ENCODE measurements at places on chromosomes 4 and X.

- no peak for DNase-seq
Measured at GRCh38 chr4:104901961-104902605, 244.6 kb upstream of the TET2 start.

DNA sequence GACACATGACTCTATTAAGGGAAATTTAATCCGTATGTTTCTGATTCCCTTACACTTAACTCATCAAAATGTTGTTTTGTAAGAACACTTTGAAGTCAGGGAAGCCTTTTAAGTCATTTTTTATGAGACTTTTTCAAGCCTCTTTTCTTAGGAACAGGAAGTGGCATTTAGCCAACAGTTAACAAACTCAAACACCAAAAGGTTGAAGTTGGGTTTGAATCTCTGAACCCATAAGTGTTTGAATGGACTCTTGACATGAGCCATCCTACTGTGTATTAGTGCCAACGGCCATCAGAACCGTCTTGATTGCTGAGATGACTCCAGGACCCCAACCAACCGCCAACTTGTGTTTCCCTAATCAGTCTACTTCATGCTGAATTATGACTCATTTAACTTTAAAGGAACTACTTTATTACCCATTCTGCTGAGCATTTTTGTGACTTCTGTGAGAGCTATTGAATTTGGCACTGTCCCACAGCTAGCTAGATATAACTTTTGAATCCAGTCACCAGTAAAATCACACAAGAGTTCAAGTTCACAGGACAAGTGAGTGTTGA lies 209.1 kb upstream of the FAT1 start:
- DNase-seq: no peak

GRCh38 chrX:9586992-9587392 lies 122.1 kb downstream of the TBL1X start:
- no peak for DNase-seq

DNA sequence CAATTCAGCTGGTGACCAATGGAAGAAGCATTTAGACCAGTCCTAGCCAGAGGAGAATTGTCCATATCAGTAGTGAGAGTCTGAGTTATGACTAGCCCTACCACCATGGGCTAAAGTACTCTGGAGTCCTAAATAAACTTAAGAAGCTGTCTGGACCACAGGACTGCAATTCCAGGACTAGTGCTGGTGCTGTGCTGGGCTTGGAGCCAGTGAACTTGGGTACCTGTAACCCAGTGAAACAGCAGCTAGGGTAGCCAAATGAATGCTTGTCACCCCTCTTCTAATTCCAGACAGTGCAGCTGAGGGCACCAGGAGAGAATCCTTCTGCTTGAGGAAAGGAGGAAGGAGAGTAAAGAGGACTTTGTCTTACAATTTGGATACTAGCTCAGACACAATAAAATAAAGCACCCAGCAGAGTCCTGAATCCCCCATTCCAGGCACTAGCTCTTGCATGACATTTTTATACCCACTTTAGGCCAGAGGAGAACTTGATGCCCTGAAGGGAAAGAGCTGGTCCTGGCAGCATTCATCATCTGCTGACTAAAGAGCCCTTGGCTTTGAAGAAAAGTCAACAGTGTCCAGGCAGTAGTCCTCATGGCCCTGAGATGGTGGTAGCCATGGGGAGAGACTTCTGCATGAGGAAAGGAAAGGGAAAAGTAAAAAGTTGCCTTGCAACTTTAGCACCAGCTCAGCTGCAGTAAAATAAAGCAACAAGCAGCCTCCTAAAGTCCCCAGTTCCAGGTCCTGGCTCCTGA lies 2675.7 kb downstream of the PCDH7 start:
- no peak for DNase-seq

- no peak for DNase-seq
Measured at GRCh38 chr4:159097785-159098184, 5.1 kb upstream of the RAPGEF2 start.

DNA sequence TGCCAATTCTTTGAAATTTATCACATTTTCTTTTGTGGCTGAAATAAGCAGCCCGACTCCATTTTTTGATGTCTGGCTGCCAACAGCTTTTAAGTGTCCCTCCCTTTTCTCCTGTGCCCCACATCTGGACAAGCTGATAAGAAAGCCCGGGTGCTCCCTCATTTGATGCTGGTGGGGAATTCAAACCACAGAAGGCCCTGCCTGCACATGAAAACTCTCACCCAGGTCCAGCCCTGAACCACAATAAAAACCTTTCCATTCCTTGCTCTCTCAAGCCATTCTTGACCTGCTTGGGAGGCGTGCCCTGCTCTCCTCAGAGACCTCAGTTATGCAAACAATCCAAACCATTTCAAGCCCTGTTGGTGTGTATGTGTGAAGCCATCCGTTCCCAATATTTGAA lies 93.9 kb downstream of the FAM53A start:
- DNase-seq: no peak

DNA sequence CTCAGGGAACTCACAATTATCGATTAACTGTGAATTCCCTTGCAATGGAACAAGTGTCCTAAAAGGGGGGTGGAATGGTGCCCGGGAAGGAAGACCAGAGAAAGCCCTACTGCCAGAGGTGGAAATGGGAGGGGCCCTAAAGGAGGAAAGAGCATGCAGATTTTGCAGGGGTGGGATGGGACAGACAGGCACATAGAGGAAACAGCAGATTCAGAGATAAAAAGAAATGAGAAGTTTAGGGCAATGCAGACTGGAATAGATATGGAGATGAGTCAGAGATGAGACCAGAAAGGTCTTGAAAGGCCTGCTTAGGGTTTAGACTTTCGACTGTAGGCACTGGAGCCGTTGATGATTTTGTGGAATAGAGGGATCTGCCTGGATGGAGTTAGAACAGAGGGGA lies 57.4 kb upstream of the PITX2 start:
- no peak for DNase-seq

All from GM18507 (cell line).